HepG2 (cell line): ENCODE measurements at places on chromosomes 13 and 19. TPM values are rescaled to one million over a fixed set of nuclear protein-coding genes. Genes with fewer than 3 reads are reported as not detected.
A peak's percentile ranks its signal among the peaks of the same experiment; 100 is the strongest.

Gene KIR2DL4
- total RNA-seq: not detected in 2 replicates

Gene RELB
- total RNA-seq: 2.8 and 3.5 TPM in 2 replicates

DNA sequence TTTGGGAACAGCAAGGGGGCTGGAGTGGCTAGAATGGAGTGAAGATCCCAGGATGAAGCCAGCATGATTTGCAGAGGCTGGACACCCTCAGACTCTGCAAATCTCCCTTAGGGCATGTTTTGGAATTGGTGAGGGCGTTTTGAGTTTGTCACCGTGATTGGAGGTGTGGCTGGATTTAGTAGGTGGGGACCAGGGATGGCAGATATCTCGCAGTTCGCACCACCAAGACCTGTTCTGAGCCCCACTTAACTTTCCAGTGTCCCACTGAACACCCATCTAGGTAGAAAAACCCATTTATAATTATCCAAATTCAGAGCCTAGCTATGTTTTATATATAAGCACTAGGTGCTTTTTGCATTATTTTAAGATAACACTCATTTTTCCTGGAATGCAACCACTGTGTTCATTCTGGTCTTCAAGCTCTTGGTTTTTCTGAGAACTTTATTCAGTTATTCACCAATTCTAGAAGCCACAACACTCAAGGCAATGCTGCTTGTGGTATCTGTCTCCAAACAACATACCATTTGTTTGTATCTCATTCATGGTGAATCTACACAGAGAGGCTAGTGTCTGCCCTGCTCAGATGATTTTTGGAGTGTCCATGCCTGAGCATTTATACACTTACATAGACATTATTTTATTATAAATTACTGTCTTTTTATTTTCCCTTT, 3.0 kb upstream of the NANOS2 start:
- DNase-seq: no peak

Gene CEACAM8
- not detected in 2 replicates for total RNA-seq

DNA sequence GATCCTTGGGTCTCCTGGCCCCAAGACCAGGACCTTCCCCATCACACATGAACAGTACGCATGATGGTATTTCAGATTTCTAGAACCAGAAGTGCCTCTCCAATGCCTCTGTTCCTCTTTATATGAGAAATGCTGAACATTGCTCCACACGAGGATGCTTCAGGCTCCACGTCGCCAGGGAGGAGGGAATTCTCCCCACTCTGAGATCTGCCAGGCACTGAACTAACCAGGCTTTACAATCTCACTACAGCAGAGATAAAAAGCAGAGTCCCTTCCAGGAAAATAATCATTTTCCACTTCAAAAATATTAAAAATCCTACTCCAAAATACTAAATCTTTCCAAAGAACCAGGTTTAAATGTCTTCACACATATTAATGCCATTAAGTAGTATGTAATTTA, 10.4 kb downstream of the DOCK9 start:
- no peak for DNase-seq

Gene FFAR3
- total RNA-seq: not detected in 2 replicates

DNA sequence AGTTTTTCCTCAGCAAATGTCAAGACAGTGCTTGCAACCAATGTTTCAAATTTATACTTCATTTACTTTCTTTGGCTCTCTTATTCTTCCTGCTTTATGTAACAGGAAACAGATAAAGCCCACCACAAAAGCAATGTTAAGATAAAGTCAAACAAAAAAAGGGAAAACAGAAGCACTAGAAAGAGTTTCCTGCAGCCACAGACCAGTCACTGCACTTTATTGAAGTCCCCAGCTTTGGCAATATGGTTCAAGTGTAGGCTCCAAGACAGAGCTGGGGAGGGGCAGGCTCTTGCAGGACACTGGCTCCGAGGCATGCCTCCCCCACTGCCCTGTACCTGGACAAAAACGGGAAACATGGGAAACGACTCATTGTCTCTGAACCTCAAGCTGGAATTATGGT, 15.3 kb upstream of the CDC16 start:
- DNase-seq: no peak

- no peak for DNase-seq
These were observed 113.8 kb downstream of the TBC1D4 start for GRCh38 chr13:75368167-75368566.

GRCh38 chr19:13881692-13882418, 4.9 kb downstream of the NANOS3 start:
- DNase-seq: no peak

GRCh38 chr19:6999933-7000332, 21.3 kb downstream of the MBD3L2B start:
- DNase-seq: no peak

DNA sequence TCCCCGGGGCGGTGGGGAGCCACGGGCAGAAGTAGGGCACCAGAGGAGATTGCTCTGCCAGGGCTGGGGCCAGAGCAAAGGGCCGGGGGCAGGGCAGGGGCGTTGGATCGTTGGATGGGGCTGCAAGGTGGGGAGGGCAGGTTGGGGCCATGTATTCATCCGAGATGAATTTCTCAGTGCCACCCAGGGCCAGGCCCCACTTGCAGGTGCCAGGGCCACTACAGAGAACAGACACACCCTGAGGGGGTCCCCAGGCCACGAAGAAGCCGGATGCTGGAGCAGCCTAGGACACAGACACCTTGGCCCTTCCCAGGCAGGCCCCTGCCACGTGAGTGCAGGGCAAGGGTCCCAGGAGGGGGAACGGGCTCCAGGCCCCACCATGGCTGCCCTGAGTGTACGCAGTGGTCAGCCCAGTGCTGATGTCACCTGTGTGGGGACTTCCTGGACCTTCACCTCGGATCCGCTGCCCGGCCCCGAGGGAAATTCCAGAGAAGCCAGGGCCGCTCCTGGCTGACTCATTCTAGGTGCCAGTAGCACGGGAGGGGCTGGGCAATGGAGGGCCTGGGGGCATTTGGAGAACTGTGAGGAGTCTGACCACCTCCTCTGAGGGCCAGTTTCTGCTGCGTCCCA, 9.6 kb upstream of the SBNO2 start:
- DNase-seq: peak; percentile 77

GRCh38 chr19:3469638-3470499, 10.5 kb downstream of the SMIM24 start:
- DNase-seq: no peak

GRCh38 chr19:38875656-38876395, 2.2 kb downstream of the RINL start:
- DNase-seq: no peak

Gene LGALS14
- not detected in 2 replicates for total RNA-seq

- no peak for DNase-seq
These were observed 37.3 kb downstream of the KDM4B start for GRCh38 chr19:5006201-5006600.

- peak; percentile 70 for DNase-seq
These were observed 3.2 kb downstream of the PTBP1 start for GRCh38 chr19:800360-801029.

Gene PROZ
- 2.1 and 5.6 TPM in 2 replicates for total RNA-seq
